ENCODE measurements at places on chromosomes 2 and 18.

GRCh38 chr2:131026919-131027318 is 66.3 kb downstream of the FAM168B start:
- no peak for DNase-seq

GRCh38 chr2:53568469-53568868 is 199.1 kb upstream of the CHAC2 start:
- no peak for DNase-seq

DNA sequence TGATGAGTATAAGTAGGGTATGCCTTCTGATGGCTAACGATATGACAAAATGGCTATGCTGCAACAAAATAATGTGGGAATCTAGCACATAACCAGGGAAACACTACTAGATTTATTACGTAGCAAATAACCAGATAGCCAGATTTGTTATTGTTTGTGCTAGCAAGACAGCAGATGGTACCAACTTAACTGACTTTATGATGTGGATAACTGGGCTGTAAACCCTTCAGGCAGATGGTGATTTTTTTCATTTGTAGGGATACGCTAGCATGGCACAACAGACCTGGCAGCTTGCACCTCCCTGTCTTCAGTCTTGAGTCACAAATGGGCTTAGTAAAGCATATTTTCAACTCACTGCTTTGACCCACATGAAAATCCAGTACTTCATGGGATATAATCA is 48.7 kb downstream of the PRELID3A start:
- DNase-seq: no peak

GRCh38 chr2:207879536-207879935 is 109.8 kb upstream of the FZD5 start:
- DNase-seq: no peak
